ENCODE measurements at places on chromosomes 16 and 17.

GRCh38 chr17:16974569-16975276, 2.8 kb upstream of the TNFRSF13B start:
- no peak for DNase-seq

DNA sequence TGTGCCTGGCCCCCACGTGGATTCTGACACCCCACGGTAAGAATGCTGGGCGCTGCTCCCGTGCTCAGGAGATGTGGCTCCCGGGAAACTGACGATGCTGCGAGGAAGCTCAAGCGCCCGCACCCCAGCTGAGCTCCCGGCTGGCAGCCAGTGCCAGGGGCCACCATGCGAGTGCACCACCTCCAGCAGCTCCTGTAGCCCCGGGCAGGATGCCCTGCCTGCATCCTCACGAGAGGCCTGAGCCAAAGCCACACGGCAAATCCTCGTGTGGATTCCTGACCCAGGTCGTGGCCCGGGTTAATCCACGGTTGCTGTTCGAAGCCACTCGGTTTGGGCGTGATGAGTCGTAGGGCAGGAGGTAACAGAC, 11.6 kb upstream of the DPEP1 start:
- no peak for DNase-seq

DNA sequence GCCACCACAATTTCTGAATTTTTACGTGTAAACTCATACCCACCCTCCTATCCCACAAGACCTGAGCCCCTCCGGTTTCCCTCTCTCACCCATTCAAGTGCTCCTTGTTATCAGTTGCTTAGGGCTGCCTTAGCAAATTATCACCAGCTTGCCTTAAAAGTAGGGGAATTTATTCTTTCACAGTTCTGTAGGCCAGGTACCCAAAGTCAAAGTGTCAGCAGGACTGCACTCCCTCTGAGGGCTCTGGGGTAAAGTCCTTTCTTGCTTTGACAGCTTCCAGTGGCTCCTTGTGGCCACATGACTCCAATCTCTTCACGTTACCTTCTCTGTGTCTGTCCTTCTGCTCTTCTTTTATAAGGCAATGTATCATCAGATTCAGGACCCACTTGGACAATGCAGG, 7.9 kb upstream of the TMEM220 start:
- no peak for DNase-seq

GRCh38 chr17:56144223-56144622, 9.1 kb upstream of the ANKFN1 start:
- DNase-seq, result no peak

DNA sequence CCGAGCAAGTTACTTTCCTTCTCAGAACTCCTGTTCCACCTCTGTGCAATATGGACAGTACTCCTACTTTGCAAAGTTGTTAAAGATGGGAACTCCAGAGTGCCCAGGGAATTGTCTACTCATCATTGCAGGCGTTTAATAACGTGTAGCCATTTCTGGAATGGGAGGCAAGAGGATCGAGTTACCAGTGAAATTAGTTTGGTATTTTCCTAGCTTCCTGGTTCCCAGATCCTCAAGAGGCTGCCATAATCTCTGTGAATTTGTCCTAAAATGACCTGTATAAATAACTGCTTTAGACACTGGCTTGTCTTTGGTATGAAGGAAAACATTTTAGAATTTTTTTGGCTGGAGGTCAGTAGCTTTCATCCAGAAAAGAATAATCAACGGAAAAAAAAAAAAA, 27.7 kb downstream of the WWOX start:
- no peak for DNase-seq

DNA sequence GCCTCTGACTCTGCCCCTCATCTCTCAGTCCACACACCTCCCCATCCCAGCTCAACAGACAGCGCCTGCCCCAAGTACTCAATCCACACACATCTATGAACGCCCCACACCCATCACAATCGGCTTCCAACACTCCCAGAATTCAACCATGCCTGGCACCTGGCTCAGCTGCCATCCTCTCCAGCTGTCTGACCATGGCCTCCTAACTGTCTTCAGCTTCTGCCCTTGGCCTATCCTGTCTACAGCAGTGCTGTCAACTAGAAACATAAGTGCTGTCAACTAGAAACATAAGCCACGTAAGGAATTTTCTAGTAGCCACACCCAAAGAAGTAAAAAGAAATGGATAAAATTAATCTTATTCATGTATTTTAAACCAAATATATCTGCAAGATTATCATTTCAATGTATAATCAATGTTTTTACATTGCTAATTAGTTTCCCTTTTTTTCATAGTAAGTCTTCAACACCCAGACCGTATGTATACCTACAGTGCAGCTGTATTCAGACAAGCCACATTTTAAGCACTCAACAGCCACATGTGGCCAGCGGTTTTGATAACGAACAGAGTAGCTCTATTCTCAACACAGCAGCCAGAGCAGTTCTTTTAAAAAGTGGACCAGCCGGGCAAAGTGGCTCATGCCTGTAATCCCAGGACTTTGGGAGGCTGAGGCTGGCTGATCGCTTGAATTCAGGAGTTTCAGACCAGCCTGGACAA, 48.6 kb upstream of the ZNF423 start:
- no peak for DNase-seq

DNA sequence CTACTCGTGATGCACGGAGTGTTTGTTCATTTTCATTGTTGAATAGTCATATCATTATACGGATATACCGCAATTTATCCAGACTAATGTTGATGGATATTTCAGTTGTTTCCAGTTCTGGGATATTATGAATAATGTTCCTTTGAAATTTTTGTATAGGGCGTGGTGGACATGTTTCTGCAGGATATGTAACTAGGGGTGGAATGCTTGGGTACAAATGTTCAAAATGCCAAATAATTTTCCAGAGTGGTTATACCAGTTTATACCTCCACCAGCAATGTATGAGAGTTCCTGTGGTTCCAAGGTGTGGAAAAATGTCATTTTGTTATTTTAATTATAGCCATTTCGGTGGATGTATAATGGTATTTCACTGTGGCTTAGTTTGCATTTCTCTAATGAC, 53.6 kb downstream of the NUP88 start:
- DNase-seq, result no peak

DNA sequence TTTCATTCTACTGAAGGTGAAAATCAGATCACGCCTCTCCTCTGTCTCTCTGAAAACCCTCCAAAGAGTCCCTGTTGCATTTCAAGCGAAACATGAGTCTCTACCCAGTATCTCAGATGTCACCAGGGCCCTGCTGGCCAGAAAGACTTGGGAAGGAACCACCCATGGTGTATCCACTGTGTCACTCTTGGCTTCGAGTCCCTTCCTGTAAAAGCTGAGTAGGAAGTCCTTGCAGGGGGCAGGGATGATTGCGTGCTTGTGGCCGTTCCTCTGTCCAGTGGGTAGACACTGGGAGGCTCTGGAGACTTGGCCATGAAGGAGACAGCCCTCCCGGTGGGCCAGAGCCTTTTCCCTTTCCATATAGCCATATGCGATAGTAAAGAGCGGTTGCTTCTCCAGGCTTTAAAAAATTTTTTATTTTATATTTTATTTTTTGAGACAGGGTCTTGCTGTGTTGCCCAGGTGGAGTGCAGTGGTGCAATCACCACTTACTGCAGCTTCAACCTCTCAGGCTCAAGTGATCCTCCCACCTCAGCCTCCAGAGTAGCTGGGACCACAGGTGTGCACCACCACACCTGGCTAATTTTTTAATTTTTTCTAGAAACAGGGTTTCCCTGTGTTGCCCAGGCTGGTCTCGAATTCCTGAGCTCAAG, 19.0 kb upstream of the RMI2 start:
- no peak for DNase-seq

DNA sequence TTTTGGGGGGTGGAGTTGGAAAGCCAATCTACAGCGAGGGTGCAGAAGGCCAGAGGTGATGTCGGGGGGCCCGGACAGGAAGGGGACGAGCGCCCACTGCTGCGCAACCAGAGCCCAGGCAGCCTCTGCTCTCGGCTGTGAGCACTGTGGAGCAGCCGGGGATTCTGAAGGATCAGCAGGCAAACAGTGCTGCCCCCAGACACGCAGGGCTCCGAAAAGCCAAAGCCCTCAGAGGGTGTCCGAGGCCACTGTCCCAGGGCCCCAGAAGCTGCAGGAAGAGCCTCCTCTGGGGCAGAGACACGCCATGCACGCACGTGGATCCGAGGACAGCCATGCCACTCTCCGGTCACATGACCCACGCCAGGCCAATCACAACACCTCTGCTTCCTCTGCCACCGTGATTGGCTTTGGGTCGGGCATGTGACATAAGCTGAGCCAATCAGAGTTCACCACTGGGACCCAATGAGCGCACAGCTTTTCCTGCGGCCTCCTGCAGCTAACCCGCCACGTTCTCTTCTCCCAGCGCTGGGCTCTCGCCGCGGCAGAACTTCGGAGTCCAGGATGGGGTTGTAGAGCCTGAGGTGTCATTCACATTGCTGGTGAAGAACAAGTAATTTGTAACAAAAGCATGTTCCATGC, 40.7 kb downstream of the ACTG1 start:
- no peak for DNase-seq

DNA sequence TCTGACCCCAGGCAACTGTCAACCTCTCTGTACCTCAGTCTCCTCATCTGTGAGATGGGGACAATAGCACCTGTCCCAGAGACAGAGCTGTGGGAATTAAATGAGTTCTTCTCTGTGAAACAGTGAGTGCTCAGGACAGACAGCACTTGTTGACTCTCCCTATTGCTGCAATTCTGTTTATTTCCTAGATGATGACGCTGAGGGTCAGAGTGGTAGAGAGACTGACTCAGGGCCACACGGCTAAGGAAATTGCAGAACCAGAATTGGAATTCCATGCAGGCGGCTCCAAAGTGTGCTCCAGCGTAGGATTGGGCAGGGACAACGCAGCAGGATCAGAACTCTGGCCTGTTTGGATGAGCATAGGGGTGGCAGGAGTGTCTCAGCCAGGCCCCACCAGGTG, 302.2 kb downstream of the C16orf95 start:
- DNase-seq, result no peak

DNA sequence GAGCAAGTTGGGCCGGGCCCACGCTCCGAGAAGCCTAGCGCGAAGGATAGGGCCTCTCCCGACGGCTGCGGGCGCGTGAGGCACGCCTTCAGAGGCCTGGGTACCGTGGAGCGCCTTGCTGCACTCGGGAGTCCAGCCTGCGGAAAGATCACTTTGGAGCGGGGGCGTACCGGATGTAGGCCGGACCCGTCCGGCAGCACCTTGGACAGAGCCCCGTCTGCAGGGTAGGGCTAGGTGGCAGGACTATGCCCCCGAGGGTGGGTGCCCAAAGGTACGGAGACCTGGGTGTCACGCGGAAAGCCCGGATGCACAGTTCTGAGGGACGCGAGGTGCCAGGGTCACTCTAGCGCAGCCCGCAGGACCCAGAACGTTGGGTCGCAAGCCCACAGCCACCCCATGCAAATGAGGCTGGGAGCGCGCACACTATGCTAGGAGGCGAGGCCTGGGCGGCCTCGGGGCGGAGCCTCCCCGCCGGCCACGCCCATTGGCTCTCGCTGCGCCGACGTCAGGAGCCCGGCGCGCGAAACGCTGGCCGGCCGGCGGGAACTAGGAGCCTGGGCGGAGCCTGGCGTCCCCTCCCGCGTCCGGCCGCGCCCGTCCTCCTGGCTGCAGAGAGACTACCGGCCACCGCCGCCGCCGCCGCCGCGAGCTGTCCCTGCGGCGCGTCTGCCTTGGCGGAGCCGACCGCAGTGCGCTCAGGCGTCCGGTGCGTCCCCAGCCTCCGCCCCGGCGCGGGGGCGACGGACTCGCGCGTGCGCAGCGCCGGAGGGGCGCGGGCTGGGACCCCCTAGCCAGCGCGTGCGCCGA, at the start of gene PAQR4:
Gene PAQR4 (plus strand): TSS at position 611 of the 807 bp plus-strand sequence. CDS start 327 bp downstream, outside the sequence.
- DNase-seq, result peak; percentile 83

GRCh38 chr16:87192452-87193073, 124.6 kb downstream of the C16orf95 start:
- no peak for DNase-seq

DNA sequence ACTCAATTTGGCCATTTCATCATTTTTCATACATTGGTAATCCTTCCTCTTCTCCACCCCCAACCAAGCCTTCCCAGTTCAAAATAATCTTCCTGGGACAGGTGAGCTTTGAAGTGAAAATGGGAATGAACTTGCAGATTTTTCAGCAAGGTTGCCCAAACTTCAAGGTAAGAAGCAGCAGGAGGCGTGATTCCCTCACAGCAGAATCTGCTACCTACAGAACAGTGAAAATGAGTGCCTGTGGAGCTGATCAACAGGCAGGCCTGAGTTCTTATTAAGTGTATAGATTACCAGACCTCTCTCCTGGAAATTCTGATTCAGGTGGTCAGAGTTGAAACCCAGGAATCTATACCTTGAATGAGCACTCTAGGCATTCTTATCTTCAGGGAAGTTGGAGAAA, 356.6 kb downstream of the RBFOX1 start:
- DNase-seq, result no peak

- no peak for DNase-seq
These were observed 22.4 kb upstream of the MNT start for GRCh38 chr17:2423271-2423670.

- DNase-seq, result no peak
These were observed 552.3 kb downstream of the TOX3 start for GRCh38 chr16:51994597-51994996.

DNA sequence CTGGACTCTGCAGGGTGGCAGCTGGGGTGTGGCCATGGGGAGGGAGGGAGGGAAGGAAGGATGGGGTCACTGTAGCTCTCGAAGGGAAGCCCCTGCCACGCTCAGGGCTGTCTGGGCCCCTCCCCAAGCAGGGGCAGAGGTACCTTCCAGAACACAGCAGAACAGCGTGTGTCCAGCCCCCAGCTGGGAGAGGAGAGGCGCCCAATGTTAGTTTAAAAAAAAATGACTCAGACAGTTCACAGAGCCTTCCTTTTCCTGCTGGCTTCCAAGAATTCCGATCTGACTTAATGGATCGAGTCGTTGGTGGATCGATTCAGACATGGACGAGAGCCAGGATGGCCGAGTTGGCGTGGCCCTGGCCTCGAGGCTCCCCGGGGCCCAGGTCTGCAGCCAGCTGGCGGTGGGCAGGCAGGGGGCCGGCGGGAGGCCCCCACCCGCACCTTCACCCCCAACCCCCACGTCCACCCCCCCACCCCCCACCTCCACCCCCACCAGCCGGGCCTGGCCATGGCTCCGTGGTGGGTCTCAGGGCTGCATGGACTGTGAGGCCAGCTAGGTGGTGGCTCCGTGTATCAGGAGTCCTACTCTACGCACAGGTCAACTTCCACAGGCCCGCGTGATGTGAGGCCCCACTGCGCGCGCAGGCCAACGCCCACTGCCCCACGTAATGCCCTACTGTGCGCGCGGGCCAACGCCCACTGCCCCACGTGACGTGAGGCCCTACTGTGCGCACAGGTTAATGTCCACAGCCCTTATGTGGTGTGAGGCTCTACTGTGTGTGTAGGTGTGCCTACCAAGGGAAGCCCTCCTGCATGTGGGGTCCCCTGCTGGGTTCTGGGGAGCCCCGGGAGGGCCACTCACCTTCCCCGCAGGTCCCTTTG, 21.8 kb downstream of the CACNA1H start:
- no peak for DNase-seq

DNA sequence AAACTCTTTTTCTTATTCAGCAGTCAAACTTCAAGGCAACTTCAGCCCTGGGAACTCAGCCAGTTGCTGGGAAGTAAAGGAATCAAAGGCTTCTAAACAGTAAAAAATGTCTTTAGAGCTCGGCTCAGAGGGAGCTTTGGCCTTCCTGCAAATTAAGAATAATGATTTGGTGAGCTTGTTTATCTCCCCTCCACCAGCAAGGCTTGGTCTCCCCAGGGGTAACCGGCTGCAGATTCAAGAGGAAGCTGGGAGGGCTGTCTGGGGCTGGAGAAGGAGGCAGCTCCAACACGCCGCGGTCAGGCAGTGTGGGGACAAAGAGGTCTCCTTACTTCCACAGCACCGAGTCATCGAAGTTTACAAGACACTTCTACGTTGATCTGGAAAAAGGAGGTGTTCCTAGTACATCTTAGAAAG, 17.7 kb upstream of the DOC2B start:
- no peak for DNase-seq
